ENCODE measurements at places on chromosomes 5 and 9.

- no peak for DNase-seq
Measured at GRCh38 chr5:58080573-58080972, 379.3 kb downstream of the PLK2 start.

- DNase-seq: no peak
Measured at GRCh38 chr9:125908136-125908535, 161.0 kb downstream of the PBX3 start.

DNA sequence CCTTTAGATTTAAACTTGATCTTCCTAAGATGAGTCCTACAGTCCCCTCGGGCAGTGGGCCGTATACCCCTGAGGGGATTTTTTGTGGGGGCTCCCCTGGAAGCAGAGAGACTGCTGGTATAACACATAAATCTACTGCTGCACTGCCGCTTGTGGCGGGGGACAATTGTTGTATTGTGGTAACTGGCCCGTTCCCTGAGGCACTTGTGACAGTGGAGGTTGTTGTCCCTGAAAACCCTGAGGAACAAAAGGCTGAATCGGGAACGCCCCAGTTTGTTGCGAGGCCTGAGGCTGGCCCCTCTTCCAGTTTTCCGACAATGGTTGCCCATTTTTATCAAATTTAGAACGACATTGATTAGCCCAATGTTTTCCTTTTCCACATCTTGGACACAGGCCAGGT lies 4.7 kb upstream of the TMEM141 start:
- no peak for DNase-seq

DNA sequence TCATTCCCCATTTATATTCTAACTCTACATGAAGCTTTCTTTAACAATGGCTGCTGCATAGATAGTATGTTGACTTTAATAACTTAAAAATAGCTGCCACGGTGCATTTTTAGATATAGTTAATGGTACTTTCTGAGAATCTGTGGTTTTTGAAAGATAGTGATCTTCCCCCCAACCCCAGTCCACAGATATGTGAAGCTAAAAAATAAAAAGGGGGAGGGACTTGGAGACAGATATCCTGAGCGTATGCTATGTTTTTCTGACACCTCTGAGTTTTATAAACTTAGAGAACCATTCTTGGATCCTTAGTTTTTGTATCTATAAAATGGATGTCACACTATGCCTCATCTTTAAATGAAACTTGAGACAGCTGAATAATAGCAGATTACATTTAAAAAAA lies 120.5 kb downstream of the SNX18 start:
- DNase-seq: no peak

GRCh38 chr5:143172739-143173138 lies 230.7 kb downstream of the NR3C1 start:
- DNase-seq: no peak

GRCh38 chr5:55445791-55446190 lies 89.0 kb downstream of the PLPP1 start:
- DNase-seq: no peak

DNA sequence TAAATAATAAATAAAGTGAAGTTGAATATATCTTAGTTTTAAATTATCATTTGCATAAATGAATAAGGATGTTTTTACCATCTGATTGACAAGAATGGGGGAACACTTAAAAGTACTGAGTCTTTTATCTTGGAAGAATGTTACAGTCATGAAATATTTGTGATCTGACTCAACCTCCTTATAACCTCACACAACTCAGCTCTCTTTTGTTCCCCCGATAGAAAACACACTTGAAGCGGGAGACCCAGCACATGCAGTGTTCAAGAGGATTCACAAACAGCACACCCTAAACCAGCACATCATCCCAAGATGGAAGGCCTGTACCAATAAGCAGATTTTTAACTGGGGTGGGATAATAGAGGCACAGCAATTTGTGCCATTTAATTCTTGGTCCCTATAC lies 15.5 kb downstream of the BAAT start:
- no peak for DNase-seq

GRCh38 chr5:154218786-154219185 lies 28.3 kb downstream of the GALNT10 start:
- DNase-seq: no peak

DNA sequence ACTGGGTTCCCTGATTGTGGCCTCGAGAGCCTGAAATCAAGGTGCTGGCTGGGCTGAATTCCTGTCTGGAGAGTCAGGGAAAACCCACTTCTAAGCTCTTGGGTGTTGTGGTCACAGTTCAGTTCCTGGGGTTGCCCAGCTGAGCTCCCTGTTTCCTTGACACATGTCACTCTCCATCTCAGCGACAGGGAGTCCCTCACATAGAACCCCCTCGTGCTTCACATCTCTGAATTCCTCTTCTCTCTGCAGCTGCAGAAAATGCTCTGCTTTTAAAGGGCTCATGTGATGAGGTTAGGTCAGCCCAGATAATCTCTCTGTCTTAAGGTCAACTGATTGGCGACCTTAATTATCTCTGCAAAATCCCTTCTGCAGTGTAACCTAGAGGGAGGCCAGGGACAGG lies 53.5 kb upstream of the NFIL3 start:
- DNase-seq: no peak

DNA sequence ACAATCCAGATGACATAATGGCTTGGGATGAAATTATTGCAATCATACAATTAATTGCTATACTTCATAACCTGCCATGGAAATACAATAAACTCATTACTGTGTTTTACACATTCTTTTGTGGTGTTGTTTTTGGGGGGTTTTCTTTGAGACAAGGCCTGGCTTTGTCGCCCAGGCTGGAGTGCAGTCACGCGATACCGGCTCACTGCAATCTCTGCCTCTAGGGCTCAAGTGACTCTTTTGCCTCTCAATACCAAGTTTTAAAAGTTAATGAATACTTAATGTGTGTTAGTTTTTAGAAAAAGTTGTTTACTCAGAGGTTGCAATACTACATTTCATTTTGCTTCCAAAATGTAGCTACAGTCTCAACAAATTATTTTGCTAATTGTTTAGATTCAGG lies 598.4 kb downstream of the CHSY3 start:
- DNase-seq: no peak

GRCh38 chr5:114727358-114727757 lies 365.5 kb downstream of the KCNN2 start:
- DNase-seq: no peak

DNA sequence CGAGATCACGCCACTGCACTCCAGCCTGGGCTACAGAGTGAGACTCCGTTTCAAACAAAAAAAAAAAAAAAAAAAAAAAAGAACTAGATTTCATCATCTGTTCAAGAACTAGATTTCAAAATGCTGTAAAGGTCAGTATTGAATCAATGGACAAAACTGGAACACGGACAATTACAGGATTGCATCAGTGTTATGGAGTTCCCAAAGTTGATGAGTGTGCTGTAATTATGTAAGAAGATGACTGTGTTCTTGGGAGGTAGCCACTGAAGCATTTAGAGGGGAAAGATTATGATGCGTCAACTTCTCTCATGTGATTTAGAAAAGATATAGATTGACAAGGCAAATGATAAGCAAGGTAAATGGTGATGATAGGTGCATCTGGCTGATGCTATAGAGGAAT lies 6.5 kb downstream of the FAM240B start:
- no peak for DNase-seq

DNA sequence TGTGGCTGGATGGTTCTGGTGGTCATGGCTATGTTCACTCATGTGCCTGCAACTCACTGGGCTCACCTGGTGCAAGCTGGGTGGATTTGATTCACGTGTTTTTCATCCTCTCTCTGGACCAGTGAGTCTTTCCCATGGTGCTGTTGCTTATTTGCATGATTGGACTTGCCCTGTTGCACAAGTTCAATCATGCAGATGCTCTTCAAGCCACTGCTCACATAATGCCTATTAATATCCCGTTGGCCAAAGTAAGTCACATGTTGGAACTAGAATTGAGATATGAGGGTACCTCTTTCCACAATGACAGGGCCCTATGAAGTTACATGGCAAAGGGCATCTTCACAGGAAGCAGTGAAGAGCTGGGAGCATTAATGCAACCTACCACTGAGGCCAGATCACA lies 26.5 kb upstream of the MROH2B start:
- DNase-seq: no peak

GRCh38 chr5:176366232-176366894 lies 1.1 kb downstream of the ARL10 start:
- DNase-seq: no peak

GRCh38 chr9:98902925-98903324 lies 40.8 kb upstream of the COL15A1 start:
- no peak for DNase-seq

DNA sequence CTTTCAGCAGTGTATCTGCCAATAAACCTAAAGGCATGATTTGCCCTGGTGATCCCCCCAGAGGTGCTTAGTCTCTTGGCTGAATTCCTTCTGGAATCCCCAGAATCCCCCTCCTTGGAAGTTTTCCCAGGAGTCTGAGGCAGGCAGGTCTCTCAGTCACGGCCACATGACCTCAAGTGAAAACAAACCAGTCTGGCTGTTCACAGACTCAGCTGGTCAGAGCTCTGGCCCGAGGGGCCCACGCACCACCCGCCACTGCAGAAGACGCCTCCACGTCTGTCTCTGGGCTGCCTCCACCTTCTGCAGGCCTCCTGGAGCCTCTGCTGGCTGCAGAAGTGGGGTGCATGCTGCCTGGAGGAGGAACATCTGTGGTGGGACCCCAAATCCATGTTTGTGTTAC lies 52.5 kb downstream of the HRH2 start:
- DNase-seq: no peak

GRCh38 chr9:115888131-115888530 lies 265.5 kb upstream of the PAPPA start:
- no peak for DNase-seq

GRCh38 chr5:176530983-176531901 lies 6.0 kb downstream of the RNF44 start:
- DNase-seq: no peak

DNA sequence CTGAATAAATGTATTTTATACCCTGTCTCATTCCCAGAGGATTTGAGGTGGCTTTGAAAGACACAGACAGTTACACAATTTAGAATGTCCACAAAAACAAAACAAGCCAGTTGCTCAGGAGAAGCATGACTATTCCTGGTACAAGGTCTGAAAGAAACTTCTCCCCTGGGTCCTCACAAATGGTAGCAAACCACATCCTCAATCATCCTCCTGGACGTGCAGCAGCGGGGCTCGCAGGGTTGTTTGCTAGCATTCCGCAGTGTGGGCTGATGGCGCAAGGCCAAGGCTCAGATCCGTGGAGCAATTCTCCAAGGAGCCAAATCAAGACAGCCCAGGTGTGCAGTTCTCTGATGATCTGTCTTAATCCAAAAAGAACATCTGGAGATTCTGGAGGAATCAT lies 210.3 kb downstream of the ACTL7B start:
- DNase-seq: no peak

DNA sequence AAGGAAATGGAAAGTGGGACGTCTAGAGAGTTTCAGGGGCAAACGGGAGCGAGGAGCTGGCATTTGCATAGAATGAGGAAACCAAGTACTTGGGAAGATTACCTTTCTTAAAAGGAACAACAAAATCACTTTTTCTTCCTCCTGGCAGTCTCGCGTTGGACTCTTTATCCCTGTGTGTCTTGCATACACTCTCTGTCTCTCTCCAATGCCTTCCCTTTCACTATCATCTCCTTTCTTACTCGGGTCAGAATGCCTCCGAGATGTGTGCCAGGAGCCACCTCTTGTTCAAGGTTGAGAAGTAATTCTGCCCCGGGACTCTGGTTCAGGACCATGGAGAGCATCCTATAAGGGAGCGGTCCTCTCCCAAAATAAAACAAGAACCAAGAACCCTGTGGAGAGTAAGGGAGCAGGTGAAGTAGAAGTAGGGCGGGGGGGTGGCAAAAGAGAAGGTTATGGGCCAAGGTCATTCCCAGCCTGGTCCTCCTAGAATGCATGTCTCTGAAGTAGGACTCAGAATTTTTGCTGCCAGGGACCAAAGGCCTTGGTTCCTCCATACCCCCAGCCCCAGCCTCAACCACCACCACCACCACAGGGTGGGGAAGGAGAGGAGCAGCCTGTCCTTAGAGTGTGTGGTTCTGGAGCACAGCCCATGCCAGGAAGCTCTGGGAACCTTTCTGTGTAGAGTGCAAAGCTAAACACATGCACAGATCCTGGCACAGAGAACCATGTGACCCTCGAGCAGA lies 72.1 kb upstream of the ARAP3 start:
- no peak for DNase-seq

DNA sequence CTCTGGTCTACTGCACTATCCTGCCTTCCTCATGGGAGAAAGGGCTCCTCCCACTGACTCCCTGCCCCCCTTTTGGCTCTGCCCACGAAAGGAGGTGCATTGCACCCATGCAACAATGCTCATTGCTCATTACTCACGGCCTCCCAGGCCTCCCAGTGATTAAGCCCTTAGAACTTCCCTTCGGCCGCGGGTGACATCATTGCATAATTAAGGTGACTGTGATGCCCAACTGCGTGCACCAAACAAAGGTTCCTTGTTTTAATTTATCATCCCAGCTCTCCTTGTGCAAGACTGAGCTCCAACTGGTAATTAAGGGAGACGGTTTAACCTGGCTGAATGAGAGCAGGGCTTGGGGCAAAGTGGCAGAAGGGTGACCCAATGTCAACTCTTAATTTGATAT lies 180.4 kb downstream of the GAS1 start:
- no peak for DNase-seq

GRCh38 chr5:146574713-146575112 lies 58.7 kb upstream of the GPR151 start:
- DNase-seq: no peak

GRCh38 chr9:8251566-8251965 lies 452.0 kb upstream of the DMAC1 start:
- no peak for DNase-seq

- peak; percentile 40 for DNase-seq
Measured at GRCh38 chr5:30040488-30041118, 1152.9 kb upstream of the CDH6 start.

GRCh38 chr5:68406767-68407241 lies 191.2 kb downstream of the PIK3R1 start:
- DNase-seq: no peak

- DNase-seq: no peak
Measured at GRCh38 chr5:110255194-110255593, 471.3 kb downstream of the TMEM232 start.

GRCh38 chr5:76689321-76690036 lies 26.4 kb upstream of the F2R start:
- no peak for DNase-seq
